ENCODE measurements at places on chromosomes 12 and 14.

GRCh38 chr14:106518054-106518943 is 991.9 kb downstream of the TMEM121 start:
- no peak for DNase-seq

- peak; percentile 74 for DNase-seq
These were observed 146.1 kb upstream of the NOS1 start for GRCh38 chr12:117507548-117507947.

DNA sequence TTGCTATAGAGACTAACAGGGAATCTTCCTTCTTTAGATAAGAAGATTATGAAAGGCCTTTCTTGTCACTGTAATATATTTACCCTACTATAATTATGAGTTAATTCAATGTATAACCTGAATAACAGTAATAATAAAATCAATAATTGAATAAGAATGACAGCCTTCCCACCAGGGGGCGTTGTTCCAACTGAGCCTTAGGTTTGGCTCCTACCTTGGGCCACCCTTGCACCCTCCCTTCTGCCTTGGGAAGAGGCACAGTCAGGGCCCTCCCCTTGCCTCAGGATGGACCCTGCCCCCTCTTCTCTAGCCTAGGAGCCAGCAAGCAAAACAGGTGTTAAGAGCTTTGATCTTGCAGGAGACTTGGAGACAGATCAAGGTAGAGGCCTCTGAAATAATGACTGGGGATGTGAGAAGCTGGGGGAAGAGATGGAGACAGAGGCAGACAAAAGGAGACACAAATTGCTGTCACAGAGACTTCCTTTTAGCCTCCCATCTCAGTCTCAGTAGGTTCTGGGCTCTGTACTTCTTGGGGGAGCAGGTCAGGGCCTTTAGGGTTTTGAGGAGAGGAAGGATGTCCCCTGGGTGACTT is 40.1 kb upstream of the CISTR start:
- no peak for DNase-seq

GRCh38 chr12:71445071-71445470 is 5.5 kb downstream of the LGR5 start:
- DNase-seq = no peak

DNA sequence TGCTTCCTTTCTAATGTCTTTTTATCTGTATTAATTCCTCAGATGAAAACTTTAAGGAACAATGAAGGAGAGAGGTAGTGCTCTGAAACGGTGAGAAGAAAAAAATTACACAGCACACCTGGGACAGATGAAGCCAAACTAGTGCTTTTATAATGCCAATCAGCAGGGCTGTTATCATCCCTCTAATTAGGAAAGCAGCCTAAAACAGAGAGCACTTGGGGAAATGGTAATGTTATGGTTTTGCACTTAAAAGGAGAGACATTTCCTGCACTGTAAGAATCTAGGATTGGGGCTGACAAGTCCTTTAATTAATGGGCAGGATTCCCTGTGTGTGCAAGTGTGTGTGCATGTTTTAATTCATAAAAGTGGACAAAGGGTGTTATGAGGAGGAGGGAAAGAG is 4.8 kb upstream of the LMO3 start:
- DNase-seq = no peak

- DNase-seq = no peak
These were observed 10.0 kb upstream of the NR1H4 start for GRCh38 chr12:100463661-100464060.

GRCh38 chr12:63018273-63018672 is 83.3 kb upstream of the PPM1H start:
- no peak for DNase-seq
